ENCODE measurements at places on chromosomes 7 and 10.

DNA sequence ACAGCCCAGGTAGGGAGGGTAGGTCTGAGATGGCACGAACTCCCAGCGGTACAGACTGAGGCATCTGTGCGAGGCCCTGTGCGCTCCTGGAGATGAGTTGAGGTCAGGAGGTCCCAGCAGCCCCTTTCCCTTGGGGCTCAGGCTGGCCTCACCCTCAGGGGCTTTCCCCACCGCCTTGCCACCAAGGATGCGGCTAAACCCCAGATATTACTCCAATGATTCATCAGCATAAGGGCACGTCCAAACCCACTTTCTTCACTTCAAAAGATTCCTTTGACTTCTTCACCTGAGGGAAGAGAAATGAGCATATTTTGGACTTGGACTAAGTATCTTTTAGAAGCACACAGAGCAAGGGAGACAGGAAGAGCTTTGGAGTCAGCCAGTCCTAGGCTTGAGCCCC lies 20.3 kb downstream of the UROS start:
- DNase-seq: no peak

GRCh38 chr10:133109711-133110110 lies 22.0 kb downstream of the ADGRA1 start:
- no peak for DNase-seq

- no peak for DNase-seq
Observed at GRCh38 chr10:20454331-20454730, 442.8 kb downstream of the NEBL start.

DNA sequence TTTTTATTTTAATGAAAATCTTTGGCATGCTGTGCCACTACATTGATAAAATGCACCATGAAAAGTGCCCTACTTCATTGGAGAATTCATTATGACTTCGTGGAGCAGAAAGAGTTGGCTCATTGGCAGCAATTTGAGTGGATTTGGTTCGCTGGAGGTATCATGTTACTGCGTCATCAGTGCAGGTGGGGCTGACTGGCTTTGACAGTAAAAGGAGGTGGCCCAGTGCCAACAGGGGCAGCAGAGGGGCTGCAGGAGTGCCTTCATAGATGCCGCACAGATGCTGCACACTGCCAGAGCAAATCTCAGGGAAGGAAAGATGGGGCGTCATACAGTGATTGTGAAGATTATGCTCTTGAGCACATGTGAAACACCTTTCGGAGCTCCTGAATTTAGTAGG lies 22.2 kb downstream of the FZD1 start:
- DNase-seq: no peak

Data from right atrium auricular region (tissue), 2 donors.